Tracheal epithelial cell (primary cell): ENCODE measurements at places on chromosomes 12 and 14. TPM values are rescaled to one million over a fixed set of nuclear protein-coding genes. Genes with fewer than 3 reads are reported as not detected.

The KCNK13 gene
- total RNA-seq: 0.24 TPM in 1 of 2 replicates, not detected in the other

The AMN gene
- 0.96 and 4.7 TPM in 2 replicates for total RNA-seq

The NRXN3 gene
- 0.24 TPM in 1 of 2 replicates, not detected in the other for total RNA-seq

The SMCO3 gene
- total RNA-seq: not detected in 2 replicates

The SYT1 gene
- 0.43 and 0.96 TPM in 2 replicates for total RNA-seq

The RERGL gene
- total RNA-seq: not detected in 2 replicates

The NTF3 gene
- 1.2 TPM in 1 of 2 replicates, not detected in the other for total RNA-seq

The DCAF5 gene
- 8.4 and 11.1 TPM in 2 replicates for total RNA-seq

The SERPINA9 gene
- not detected in 2 replicates for total RNA-seq

The EML1 gene
- total RNA-seq: 1.5 and 11.3 TPM in 2 replicates

The ZNF140 gene
- 14.5 and 18.8 TPM in 2 replicates for total RNA-seq

The LRCOL1 gene
- 0.24 TPM in 1 of 2 replicates, not detected in the other for total RNA-seq

The STXBP6 gene
- 0.21 TPM in 1 of 2 replicates, not detected in the other for total RNA-seq

The PRB2 gene
- total RNA-seq: not detected in 2 replicates
